Stimulated activated CD4-positive, alpha-beta T cell treated with anti-CD3 and anti-CD28 coated beads, Interleukin-4, amount 100 ng/mL, for 48 hours (primary cell): ENCODE measurements at places on chromosomes 16 and 17.
A peak's percentile ranks its signal among the peaks of the same experiment; 100 is the strongest.

DNA sequence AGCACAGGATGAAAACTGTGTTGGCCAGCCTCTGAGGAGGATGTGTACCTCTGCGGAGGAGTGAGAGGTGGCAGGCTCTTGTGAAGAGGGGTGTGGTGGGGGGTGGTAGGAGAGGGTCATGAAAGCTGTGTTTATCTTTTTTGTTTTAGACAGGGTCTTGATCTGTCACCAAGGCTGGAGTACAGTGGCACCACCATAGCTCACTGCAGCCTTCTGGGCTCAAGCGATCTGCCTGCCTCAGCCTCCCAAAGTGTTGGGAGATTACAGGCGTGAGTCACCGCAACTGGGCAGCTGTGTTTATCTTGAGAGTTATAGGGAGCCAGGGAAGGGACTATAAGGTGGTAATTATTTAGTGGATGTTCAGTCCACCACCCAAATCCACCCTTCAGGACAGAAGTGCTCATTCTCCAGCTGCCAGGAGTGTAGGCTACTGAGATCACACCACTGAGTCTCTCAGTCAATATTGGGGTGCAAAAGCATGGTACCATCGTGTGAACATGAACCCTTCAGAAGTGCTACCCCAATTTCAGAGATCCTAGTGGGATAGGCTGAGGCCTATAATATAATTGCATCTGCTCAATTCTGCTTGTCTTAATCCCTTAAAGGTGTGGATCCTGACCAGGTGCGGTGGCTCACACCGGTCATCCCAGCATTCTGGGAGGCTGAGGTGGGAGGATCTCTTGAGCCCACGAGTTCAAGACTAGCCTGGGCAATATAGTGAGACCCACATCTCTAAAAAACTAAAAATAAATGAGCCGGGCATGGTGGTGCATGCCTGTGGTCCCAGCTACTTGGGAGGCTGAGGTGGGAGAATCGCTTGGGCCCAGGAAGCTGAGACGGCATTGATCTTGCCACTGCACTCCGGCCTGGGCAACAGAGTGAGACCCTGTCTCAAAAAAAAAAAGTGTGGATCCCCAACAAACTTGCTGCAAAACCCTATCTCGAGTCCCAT is 788 bp upstream of the EXOC3L1 start:
- no peak for DNase-seq

GRCh38 chr16:12097523-12098428 is 121.2 kb downstream of the SNX29 start:
- DNase-seq, result no peak

DNA sequence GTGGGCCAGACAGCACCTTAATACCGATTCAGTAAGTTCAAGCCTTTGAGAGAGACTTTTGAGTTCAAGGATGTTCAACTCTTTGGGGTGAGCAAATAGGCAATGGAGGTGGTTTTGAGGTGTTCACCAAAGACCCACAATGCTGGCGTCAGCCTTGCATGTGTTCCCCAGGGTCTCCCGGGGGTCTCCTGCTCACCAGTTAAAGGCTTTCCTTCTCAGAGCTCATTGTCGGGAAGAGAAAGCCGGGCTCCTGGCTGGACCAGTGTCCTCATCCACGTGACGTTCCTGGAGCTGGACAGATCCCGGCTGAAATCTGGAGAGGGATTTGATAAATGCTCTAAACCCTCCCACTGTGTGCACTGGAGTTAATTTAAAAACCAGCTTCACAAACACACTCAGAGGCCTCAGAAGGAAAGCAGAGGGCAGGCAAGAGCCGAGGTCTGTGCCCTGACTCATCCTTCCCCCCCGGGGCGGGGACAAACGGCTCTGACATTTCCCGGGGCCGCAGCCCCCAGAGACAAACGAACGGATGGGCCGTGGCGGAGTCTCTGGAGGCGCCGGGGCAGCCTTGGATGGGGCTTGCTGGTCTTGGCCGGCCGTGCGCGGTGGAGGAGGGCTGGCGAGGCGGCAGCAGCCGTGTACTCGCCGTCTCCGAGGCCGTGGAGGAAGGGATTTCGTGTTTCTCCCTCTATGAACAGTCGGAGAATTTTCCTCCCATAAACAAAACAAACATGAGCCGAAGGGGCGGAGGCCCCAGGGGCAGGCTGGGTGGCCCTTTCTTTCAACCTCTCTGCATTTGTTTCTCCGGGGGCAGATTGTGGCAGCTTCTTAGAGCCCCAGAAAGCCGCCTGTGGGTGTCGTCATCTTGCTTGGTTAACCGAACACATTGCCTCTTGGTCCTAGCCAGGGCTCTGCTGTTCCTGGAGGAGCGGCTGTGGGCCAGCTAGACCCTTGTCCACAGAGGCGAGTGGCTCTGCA is 94.2 kb downstream of the NTN1 start:
- DNase-seq, result peak; percentile 39

DNA sequence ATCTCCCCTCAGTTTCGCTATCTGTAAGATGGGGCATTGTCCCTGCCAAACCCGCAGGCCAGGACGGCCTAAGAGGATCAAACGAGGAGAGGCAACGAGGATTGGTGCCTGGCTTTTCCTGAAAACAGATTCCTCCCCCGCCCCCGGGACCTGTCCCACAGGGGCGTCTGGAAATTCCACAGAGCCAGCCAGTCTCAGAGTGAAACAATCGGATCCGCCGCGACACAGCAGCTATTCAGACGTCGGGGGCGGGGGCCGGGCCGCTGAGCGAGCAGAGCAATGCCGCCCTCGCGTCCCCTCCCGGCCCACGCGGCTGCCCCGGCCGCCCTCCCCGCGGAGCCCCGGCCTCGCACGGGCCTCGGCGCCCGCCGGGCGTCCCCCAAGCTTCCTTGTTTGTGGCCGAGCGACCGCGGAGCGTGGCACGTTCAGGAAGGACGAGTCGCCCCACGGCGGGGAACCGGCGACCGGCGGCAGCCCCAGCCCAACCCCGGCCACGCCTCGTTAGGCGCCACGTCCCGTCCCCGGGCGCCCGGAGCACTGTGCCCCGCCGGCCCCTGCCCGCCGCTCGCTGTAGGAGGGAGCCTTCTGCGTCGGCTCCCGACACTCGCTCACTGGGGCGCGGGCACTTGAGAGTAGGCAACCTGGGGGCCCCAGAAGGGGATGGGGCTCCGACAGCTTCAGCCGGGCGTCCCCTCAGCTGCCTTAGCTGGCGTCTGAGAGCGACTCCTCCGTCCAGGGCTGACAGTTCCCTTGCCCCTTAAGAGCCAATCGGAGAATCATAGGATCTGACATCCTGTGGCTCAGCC is 29.6 kb upstream of the PHOSPHO1 start:
- peak; percentile 35 for DNase-seq

- DNase-seq, result no peak
These were observed 116.5 kb downstream of the ANKFN1 start for GRCh38 chr17:56269556-56270389.
